ENCODE measurements at places on chromosomes 1 and 21.

DNA sequence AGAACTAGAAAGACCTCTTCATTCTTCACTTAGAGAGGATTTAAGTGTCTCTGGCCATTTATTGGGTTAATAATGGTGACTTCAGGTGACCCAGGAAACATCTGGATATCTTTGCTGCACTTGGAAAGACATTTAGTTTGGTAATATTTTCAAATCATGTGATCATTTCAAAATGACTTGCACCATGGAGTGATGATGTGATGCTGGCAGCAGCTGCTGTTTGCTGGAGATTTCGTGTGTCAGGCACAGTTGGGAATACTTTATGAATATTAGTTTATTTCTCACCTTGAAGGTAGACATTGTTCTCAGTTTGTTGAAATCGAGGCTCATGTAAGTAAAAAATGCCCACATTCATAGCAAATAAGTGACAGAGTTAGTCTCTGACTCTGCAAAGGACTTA lies 236.0 kb downstream of the DISC1 start:
- DNase-seq: no peak

DNA sequence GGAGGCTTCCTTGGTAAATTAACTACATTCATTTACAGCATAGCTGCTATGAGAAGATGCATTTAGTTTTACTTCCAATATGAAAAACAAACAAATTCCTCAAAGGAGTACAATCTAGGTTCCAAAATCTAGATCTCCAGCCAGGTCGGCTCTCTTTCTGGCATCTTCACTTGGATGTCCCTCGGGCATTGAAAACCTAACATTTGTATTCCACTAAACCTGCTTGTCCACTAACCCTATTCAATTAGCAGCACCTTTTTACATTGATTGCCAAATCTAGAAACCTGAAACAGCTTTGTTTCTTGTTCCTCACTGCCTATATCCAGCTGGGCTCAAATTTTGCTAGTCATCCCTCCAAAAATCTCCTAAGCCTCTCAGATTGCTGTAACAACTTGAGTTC lies 14.3 kb upstream of the CXADR start:
- DNase-seq: no peak

DNA sequence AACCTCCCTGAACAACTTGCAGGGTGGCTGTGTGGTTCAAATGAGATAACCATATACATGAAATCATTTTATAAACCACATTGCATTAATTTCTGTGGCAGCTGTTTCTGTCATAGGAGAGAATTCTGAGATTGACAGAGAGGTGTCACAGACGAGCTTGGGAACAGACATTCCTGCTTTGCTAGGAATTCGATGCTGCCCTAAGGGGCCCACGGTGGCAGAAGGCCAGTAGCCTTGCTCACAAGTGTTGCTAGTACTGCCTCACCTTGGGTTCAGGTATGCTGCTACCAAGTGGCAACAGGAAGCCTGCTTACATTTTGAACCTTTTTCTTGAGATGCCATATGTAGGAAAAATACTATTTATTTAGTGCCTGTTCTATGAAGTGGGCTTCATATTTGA lies 13.4 kb downstream of the KCNA10 start:
- DNase-seq: no peak

DNA sequence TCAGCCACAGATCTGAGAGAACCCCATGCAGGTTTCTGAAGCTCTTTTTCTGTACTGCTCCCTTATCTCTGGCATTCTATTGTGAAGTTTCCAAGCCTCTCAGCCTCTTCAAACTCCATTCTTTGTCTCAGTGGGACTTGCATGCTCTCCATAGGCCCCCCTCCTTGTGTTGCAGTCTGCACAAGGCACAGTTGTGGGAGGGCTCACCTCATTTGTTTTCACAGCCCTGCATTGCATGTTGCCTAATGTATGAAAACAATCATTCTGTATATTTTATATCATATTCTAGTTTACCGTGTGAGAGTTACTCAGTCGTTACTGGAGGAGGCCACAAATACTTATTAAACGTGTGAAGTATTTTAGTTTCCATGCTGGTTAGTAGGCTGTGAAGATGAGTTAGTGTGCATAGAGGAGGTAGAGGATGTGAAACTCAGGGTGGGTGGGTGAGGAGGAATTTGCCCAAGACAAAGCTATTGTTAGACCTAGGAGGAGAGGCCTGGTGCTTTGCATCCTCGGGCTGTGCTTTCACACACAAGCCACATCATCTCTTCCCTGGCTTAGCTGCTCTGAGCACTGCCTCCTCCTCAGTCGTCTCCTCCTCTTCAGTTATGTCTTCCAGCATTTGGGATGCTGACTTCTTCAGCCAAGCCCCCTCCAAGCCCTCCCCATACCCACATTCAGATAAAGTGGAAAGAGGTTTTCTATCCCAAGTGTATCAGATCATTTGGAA lies 7.8 kb upstream of the CHI3L2 start:
- DNase-seq: peak; percentile 98

GRCh38 chr1:164821648-164822047 lies 262.7 kb downstream of the PBX1 start:
- no peak for DNase-seq

DNA sequence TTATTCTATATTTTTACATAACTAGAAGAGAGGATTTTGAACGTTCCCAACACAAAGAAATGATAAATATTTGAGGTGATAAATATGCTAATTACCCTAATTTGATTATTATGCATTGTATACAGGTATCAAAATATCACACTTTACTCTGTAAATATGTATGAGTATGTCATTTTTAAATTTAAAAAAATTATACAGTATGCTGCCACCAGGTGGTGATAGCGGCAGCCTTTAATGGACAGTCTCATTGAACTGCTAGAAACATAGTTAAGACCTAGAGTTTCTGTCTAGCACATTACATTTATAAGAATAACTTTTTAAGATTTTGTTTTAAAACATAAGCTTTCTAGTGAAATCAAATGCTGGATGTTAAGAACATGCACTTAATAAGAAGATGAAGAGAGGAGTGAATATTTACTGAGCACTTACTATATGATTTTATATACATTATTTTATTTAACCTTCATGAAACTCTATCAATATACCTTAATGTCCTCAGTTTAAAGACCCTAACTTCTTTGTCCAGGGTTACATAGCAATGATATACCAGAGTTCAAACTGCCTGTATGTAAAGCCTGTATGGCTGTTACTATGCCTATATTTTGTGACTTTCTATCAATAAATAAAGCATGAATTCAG lies 207.1 kb downstream of the NUF2 start:
- peak; percentile 35 for DNase-seq

DNA sequence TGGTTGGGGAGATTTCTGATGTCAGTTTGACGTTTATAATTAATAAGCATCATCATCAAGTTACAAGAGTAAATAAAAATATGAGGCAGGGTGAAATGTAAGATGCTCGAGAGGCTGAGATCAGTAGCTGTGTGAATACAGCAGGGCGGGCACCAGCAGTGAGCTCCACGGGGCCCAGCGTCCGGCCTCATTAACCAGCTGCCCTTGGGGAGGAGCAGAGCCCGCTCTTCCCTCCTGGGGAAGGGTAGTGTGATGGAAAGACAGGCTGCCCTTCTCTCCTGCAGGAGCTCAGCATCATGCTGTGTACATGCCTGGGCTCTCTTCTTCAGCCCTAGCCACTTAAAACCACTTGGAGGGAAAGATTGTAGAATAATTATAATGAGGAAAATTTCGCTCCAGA lies 23.4 kb downstream of the PDE9A start:
- no peak for DNase-seq

- DNase-seq: peak; percentile 54
These were observed 88.9 kb upstream of the WLS start for GRCh38 chr1:68321084-68321685.

DNA sequence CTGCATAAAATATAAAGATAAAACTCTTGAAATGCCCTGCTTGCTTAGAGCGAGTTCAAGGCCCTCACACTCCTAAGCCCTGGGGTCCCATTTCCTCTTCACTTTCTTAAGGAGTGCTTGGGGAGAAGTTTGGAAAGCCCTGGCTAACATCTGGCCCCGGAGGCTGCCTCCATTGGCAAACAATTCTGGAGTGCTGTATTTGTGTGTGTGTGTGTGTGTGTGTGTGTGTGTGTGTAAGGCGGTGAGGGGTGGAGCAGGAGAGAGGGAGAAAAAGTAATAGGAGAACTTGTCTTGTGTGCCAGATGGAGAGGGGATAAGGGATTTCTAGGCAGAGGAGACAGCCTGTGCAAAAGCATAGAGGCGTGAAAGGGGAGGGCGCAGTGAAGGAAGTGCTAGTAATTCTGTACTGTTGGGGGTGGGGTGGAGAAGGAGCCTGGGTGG lies 578 bp upstream of the TRIM62 start:
- DNase-seq: no peak

- DNase-seq: peak; percentile 89
These were observed at the start of gene TXNDC12 for GRCh38 chr1:52055066-52055865. Gene TXNDC12, minus strand, starts transcription at chr1:52055191. Its CDS starts 95 bp downstream, at chr1:52055096.

DNA sequence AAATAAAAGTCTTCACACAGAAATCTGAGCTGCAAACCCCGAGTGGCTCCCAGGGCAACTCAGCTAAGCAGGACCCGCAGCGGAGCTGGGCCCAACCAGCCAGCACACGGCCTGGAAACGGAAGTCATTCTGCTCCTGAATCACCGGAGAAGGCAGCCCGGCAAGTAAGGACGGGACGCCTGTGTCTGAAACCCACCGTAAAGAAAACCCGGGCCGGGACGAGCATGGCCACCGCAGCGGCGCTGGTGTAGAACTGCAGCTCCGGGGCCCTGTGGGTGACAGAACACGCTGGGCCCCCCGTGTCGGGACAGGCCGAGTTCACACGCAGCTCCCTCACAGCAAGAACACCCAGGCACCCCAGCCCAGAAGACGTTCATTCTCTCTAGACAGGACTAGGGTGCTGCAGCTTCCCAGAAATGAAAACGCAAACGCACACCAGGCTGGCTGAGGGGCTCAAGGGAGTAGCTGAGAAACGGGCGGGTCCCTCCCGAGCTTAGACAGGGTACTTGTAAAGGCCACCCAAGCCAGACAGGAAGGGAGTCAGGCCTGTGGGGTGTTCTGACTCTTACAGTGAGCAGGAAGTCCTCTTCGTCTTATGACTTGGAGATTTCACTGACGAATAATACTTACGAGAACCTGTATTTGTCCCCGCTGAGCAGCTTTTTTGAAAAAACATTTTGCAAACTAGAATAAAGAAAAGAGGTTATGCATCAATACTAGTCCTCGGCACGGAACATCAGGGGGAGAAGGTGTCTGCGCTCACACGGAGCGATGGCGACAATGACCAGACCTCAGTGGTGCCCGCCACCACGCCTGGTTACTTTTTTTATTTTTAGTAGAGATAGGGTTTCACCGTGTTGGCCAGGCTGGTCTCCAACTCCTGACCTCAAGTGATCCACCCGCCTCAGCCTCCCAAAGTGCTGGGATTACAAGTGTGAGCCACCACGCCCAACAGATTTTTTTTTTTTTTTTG lies 10.9 kb upstream of the CDK11B start:
- DNase-seq: no peak

- DNase-seq: no peak
These were observed 84.2 kb downstream of the PCP4 start for GRCh38 chr21:39951183-39952101.

DNA sequence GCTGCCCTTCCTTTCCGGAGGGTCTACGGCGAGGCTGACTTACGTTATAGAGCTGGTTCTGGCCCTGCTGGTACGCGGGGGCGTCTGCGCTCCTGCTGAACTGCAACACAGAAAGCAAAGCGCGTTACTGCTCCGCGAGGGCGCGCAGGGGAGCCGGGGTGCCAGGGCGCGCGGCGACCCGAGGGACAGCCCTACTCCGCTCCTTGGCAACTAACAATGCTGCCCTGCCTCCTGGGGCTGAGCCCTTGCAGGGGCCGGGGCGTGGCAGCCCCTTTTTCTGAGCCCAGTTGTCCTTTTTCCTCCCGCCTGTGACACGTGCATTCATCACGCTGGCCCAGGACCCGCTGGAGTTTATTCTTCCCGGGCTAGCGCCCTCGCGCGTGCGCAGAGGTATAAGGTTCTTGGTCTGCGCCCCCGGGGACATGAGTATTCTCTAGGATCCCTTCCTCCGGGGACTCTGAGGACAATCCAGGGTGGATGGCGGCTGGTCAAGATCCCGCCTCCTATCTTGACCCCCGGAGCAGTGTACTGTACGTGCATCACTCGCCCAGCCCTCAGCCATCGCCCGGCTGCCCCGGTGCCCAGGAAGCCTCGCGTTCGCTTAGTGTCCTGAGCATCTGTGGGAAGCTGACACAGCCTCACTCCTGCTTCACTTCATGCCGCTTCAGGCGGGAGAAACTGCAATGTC lies 78.9 kb downstream of the CD247 start:
- DNase-seq: peak; percentile 46

- no peak for DNase-seq
These were observed 71.3 kb upstream of the MUTYH start for GRCh38 chr1:45411510-45411899.

GRCh38 chr1:154614247-154614646 lies 6.3 kb upstream of the ADAR start:
- DNase-seq: no peak

DNA sequence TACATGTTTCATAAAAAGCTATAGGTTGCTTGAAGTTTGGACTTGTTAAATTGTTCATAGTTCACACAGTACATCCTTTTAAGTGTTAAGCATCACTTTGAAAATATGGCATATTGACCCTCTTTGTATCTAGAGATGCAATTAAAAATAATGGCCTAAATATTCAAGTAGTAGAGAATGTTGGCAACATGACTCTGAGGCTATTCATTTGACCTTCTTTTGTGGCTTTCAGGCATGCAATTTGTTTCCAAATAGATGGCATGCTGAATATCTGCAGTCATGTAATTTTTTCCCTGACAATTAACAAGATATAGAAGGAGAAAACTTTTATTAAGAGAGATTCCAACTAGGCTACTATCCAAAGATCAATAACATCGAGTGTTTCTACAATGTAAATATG lies 230.5 kb upstream of the ZRANB2 start:
- no peak for DNase-seq

- DNase-seq: no peak
These were observed 34.0 kb downstream of the DIRAS3 start for GRCh38 chr1:68016381-68016780.

DNA sequence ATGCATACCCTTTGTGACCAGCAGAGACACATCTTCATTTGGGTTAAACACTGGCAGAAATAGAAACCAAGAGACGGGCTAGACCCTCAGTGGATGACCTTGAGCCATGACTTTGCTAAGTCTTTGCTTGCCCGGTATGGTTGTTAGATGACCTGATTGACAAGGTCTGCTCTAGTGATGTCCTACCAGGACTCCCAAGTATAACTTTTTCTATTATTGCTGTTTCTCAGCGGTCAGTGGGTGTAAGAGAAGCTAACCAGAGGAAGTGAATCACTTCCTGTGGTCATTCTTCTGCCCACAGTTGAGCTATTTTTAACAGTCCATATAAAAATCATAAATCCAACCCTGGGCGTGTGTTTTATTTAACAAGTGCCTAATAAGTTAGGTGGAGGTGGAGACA lies 126.2 kb upstream of the ETS2 start:
- DNase-seq: peak; percentile 21

- peak; percentile 64 for DNase-seq
These were observed 7.2 kb downstream of the SLAMF1 start for GRCh38 chr1:160639652-160640051.

DNA sequence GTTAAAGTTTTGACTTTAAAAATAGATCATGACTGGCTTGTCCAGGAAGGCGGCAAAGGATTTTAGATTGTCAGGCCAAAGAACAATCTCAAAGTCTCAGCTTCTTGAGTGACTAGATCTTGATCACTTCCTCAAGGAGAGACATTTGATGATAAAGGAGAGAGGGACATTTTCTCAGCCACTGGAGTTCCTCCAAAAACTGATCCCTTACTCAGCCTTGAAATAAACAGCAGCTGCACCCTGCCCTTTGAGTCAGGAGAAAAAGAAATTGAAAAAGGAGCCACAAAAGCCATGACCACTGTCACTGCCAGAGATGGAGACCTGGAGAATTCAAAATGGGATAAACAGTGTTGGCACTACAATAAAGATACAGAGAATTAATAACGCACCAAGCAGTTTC lies 288.4 kb upstream of the PRMT6 start:
- no peak for DNase-seq

All from GM12865 (cell line).